ENCODE measurements at places on chromosomes 3 and 15.

GRCh38 chr3:86785386-86785785 is 205.6 kb downstream of the VGLL3 start:
- DNase-seq: no peak

GRCh38 chr3:62318365-62318751 is 55.0 kb downstream of the FEZF2 start:
- DNase-seq: no peak

DNA sequence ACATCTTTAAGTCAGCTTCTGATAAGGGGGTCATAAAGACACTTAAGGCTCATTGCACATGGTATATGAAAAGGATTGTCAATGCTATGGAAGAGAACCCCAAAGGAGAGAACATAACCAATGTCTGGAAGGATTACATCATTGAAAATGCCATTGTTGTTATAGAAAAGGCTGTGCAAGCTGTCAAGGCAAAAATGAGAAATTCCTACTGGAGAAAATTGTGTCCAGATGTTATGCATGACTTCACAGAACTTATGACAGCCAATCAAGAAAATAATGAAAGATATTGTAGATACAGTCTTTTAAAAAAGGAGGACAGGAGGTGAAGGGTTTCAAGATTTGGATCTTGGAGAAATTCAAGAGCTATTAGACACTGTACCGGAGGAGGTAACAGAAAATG is 96.3 kb upstream of the MBNL1 start:
- DNase-seq: no peak

GRCh38 chr3:165642761-165643420 is 194.3 kb downstream of the BCHE start:
- DNase-seq: no peak

GRCh38 chr3:185623939-185624665 is 38.0 kb downstream of the SENP2 start:
- no peak for DNase-seq

DNA sequence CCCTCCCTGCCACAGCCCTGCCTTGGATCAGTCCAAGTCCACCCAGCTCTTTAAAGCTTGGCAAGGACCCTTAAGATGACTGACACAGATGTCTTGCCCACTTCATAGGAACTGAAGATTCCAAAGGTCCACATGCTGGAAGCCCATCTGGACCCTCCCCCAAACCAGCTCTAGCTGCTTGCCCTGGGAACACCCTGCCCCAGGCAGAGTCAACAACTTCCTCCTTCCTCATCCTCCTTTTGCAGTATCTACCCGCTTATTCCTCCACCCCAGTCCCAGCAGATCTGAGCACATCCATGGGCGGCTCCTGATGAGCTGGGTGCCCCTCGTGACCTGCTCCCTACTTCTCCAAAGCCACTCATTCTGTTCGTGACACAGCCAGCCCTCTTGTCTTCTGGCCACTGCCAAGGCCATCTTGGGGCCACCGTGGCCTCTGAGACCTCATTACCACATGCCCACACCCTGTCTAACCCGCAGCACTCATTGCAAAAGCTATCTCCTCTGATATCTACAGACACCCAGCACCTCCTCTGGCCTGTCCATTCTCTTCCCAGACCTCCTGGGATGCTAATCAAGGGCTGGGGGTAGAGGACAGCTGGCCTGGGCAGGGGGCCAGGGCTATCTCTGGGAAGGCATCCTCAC is 2.0 kb upstream of the PFKFB4 start:
- DNase-seq: no peak

Measured in NCI-H1417 treated with DMSO at 0.1 percent for 48 hours (cell line).